ENCODE measurements at places on chromosomes 4 and X.

DNA sequence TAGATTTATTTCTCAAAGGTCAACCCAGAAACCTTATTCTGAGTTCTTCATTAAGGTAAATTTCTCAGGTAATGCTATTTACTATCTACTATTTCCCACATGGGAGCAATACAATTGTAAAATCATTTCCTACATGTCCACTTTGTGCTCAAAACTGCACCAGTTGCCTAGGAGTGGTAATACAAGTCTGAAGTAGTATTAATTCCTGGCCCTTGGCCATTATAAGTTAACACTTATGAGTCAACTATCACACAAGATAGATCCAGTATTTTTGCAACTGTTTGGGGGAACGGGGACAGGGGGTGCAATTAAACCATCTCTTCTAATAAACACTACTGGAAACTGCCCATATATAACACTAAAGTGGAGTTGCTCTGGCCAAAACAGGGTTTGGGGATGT is 48.9 kb downstream of the ACSL4 start:
- no peak for DNase-seq

DNA sequence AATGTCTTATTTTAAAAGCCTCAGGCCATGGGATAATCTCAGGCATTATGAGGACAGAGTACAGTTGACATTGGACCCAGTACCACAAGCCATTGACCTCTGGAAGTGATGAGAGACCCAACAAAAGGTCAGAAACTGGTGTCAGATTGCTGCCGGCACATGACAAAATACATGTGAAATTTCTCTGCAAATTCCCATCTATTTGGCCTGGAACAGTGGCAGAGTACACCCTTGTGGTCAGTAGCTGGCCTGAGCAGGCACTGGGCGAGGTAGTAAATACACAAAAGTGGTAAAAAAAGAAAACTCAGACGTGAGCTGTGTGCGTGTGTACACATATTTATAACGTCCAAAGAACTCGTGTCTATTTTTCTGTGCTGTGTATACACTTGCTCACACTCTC is 155.5 kb downstream of the DHX15 start:
- DNase-seq: no peak

DNA sequence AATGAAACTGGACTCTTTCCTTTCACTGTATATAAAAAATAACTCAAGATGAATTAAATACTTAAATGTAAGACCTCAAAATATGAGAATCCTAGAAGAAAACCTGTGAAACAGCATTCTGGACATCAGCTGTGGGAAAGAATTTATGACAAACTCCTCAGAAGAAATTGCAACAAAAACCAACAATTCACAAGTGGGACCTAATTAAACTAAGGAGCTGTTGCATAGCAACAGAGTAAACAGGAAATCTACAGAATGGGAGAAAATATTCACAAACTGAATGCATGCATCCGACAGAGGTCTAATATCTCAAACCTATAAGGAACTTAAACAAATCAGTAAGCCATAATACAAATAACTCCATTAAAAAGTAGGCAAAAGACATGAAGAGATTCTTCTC is 851.7 kb upstream of the PCDH10 start:
- DNase-seq: no peak

- no peak for DNase-seq
Observed at GRCh38 chrX:7852166-7852565, 9.2 kb downstream of the VCX start.

GRCh38 chrX:71216485-71216884 is 6.5 kb upstream of the GJB1 start:
- DNase-seq: no peak

DNA sequence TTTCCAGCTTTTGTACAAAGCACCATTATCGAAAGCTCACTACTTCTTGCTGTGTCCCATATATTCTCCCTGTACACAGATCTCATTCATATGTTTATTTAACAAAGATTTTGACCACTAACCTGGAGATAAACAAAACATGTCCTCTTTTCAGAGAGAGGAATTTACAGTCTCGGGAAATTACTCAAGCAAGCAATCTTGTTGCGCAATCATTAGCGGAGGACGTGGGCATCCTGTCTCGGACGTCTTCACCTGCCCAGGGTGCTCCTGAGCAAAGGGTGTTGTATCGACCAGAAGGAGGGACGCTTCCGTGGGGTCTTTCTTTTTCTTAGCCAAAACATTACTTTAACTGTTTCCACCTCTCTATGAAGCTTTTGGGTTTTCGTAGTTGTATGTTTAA is 66.5 kb upstream of the CLCN4 start:
- no peak for DNase-seq

DNA sequence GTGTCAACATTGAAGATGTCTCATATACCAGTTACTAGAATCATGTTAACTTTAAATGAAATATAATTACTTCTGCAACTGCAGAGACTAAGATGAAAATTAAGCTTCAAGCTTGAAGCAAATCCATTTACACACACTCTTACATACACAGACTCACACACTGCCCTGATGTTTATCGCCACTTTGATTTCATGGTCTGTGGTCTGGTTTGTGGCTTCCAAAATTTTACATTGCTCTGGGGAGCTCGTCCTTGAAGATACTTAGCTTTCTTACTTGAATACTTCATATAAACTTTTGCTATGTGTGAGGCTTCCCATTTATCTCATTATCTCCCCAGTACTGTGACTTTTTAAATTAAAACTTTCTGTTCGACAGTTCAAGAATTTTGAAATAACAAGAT is 35.8 kb downstream of the ARHGEF38 start:
- no peak for DNase-seq

DNA sequence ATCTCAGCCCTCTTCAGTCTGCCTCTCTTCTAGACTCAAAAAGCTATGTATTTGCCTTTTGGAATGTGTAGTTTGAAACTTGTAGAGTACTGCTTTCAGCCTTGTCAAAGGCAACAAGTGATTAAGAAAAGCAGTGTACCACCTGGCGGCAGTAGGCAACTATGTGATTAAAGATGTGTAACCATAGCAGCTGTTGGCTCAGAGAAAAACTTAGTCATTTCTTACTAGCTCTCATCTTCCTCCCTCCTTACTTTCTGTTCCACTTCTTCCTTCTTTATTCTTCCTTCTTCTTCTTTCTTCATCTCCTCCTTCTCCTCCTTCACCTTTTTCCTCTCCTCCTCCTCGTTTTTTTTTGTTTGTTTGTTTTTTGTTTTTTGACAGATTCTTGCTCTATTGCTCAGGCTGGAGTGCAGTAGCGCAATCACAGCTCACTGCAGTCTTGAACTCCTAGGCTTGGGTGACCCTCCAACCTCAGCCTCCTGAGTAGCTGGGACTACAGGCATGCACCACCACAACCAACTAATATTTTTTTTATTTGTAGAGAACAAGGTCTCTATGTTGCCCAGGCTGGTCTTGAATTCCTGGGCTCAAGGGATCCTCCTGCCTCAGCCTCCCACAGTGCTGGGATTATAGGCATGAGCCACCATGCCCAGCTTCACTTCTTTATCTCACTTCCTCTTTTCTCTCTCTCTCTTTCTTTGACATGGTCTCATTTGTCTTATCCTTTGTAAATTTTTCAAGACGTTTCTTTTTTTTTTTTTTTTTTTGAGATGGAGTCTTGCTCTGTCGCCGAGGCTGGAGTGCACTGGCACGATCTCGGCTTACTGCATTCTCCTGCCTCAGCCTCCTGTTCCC is 32.6 kb downstream of the ABHD18 start:
- DNase-seq: peak; percentile 8

DNA sequence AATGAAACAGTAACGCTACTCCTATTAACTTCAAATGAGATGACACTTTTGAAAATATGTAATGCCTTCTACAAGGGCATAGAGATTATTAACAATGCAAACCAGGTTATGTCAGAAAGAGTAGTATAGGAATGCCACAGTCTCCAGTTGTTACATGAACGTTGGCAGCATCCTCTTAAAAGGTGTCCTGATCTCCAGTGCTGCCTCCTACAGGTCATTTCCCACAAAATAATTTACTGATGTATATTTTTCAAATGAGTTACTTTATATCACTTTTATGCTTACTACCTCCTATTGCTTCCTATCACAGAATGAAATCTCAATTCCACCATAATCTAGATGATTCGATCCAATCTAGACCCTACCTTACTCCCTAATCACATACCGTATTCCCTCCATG is 195.2 kb upstream of the EPHA5 start:
- DNase-seq: no peak

DNA sequence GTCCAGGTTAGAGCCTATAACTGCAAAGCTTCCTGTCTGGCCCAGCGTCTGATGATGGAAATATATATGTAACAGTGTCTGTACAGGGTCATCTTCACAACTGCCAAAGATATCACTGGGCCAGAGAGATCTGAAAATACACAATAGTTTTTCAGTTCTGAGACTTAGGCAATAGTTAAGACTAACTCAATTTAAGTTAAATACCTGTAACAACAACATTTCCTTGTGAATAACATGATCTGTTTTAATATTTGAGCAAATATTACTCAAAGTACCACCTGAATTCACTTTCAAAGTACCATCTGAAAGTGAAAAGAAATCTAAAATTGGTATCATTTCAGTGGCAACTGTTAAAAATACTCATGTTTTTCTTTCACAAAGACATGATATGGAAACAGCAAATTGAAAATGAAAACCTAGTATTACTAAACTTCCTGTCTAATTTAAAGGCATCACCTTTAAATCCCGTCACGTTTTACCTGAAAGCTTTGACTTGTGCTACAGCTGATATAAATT is 9.6 kb downstream of the ZAR1 start:
- DNase-seq: no peak

GRCh38 chr4:23360718-23361117 is 529.1 kb downstream of the PPARGC1A start:
- no peak for DNase-seq

- DNase-seq: no peak
Observed at GRCh38 chrX:31233941-31234496, 162.2 kb upstream of the FTHL17 start.

DNA sequence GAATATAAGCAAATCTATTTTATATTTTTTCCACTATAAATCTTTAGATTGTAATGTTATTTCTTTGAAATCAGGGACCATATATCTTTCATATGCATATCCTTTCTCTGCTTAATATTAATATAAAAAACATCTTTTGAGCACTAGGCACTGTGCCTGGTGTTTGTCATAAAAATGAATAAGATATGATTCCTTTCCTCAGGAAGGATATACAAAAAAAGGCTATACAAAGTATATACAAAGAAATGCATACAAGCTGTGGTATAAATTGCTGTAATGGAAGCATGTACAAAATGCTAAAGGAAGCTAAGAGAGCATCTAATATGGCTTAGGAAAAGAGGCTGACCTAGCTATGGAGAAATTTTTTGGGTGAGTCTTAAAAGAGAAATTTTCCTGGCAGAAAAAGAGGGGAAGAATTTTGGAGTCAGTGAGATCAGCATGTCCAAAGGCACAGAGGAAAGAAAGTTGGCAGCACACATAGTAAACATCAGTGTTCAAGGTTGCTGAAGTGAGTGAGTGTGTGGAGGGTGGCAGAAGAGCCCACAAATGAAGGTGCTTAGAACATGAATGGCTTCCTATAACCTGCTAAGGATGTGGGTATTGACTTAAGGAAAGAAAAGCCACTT is 500.0 kb downstream of the SPRY1 start:
- DNase-seq: no peak

- DNase-seq: no peak
Observed at GRCh38 chr4:118746251-118746919, 61.2 kb downstream of the METTL14 start.

DNA sequence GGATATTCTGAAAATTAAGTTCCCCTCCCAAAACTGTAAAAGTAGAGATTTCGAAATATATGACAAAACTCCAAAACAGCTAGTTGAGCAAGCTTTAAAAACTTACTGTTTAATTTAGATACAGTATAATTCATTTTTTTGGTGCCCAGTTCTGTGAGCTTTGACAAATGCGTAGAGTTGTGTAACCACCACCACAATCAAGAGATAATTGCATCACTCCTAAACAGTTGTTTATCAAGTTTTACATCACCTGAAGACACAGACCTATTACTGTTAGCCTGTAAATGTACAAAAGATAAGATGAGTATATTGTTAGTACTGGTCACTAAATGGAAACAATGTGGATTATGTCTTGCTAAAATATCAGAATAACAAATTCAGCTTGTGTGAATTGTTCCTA is 62.3 kb downstream of the ALG13 start:
- DNase-seq: no peak

GRCh38 chrX:9671998-9672397 is 93.6 kb downstream of the GPR143 start:
- DNase-seq: no peak

DNA sequence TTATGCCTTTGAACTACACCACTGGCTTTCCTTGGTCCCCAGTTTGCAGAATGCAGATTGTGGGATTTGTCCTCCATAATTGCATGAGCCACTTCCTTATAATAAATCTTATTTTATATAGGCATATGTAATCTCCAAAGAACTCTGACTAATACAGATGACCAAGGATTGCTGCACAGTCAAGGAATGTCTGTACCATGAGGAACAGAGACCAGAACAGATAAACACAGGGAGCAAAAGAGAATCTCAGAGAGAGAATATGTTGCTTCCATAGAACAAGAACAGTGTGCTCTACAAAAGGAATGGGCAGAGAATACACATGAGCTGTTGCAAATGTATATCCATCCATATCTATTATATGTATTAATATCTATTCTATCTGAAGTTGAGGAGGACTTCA is 111.1 kb downstream of the ADRA2C start:
- no peak for DNase-seq

DNA sequence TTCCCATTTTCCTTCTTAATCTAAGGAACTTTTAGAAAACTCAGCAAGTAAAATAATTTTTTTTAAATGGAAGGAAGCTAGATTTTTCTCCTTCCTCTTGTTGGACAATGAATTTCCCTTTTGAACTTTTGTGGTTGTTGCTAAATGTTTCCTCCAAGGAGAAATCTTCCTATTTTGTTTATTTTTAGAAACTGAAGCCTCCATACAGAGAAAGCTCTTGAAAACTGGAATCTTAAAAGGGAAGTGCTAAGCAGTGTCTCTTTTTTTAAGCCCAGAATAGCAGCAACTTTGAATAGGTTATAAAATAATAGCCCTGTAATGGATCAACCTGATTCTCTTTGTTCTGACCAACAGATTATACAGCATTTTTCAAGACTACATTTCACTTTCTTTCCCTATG is 15.1 kb upstream of the DCLK2 start:
- DNase-seq: no peak

- no peak for DNase-seq
Observed at GRCh38 chr4:139670775-139671174, 5.2 kb downstream of the MGST2 start.

- DNase-seq: no peak
Observed at GRCh38 chr4:43244688-43245382, 352.3 kb downstream of the GRXCR1 start.

DNA sequence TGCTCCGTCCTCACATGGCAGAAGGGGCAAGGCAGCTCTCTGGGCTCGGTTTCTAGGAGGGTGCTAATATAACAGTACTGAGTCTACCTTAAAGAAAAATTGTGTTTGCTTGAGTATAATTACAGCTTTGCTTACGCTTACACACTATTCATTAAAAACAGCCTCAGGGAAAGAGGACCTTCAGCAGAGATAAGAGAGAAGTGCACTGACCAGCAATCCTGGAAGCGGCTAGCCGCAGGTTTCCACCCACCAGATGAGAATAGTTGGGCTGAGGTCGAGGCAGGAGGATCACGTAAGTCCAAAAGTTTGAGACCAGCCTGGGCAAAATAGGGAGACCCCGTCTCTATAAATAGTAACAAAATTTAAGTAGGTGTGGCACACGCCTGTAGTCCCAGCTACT is 15.2 kb upstream of the MRFAP1 start:
- no peak for DNase-seq
